ENCODE measurements at places on chromosomes 3 and 15.

- DNase-seq = no peak
Measured at GRCh38 chr3:52249683-52250082, 4.1 kb downstream of the PPM1M start.

GRCh38 chr3:37577697-37578096 lies 284.0 kb upstream of the CTDSPL start:
- no peak for DNase-seq

- DNase-seq = no peak
Measured at GRCh38 chr3:195548006-195548405, 4.9 kb upstream of the PPP1R2 start.

- DNase-seq = no peak
Measured at GRCh38 chr15:94509259-94509658, 277.9 kb downstream of the MCTP2 start.

DNA sequence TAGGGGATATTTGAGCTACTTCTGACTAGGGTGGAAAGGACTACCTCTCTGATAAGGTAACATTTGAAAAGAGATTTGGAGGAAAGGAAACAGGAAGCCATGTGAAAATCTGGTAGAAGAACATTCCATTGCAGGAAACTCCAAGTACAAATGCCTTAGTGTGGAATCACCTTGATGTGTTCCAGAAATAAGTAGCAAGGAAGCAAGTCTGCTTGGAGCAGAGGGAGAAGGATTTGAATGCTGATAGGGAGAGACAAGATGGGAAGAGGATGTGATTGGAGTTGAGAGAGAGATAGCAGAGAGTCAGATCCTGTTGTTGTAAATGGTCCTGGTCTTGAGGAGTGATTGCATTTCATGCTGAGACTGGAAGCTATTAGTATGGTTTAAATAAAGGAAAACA lies 335.1 kb upstream of the DCBLD2 start:
- no peak for DNase-seq

- no peak for DNase-seq
Measured at GRCh38 chr15:38683382-38684242, 119.0 kb upstream of the RASGRP1 start.

- DNase-seq = no peak
Measured at GRCh38 chr3:117518364-117518763, 808.8 kb downstream of the TUSC7 start.

- no peak for DNase-seq
Measured at GRCh38 chr3:45225465-45226205, 452 bp downstream of the TMEM158 start.

DNA sequence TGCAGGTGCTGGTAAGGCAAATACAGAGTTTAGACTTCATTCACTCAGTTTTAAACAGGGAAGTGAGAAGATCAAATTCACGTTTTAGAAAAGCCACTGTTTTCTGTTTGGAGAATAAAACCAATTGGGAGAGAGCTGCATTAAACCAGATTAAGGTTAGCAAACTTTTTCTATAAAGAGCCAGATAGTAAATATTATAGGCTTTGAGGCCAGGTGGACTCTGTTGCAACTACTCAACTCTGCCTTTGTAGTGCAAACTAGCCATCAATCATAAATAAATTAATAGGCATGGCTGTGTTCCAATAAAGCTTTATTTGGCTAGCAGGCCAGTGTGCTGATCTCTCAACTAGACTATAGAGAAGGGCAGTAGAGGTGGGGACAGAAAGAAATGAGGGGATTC lies 33.5 kb downstream of the SUCLG2 start:
- no peak for DNase-seq
